ENCODE measurements at places on chromosomes 1 and 21. TPM values are rescaled to one million over a fixed set of nuclear protein-coding genes. Genes with fewer than 3 reads are reported as not detected.
A peak's percentile ranks its signal among the peaks of the same experiment; 100 is the strongest.

DNA sequence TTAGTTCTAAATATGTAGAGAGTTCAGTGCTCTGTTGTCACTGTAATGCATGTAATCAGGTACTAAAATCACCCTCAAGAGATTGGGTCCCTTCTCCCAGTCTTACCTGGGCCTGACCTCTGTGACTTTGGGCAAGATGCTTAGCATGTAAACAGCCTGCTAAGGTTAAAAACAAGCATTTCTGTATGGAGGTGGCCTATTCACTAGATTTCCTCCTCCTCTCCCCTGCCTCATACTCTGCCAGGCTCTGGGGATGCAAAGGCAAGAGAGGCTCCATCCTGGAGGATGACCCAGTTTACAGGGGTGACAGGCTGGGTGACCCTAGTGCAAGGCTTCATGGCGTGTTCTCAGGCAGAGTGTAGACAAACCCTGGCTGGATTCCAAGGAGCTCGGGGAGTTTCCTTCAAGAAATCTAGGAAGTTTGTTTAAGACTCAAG, 28.8 kb downstream of the VANGL2 start:
- H3K27me3 ChIP-seq = peaks cover 3% of the 10 kb centered on the region
- H3K4me1 ChIP-seq = no peaks in the 10 kb centered on the region
- no peak overlapping the region for H3K27ac ChIP-seq
- no peak for DNase-seq

DNA sequence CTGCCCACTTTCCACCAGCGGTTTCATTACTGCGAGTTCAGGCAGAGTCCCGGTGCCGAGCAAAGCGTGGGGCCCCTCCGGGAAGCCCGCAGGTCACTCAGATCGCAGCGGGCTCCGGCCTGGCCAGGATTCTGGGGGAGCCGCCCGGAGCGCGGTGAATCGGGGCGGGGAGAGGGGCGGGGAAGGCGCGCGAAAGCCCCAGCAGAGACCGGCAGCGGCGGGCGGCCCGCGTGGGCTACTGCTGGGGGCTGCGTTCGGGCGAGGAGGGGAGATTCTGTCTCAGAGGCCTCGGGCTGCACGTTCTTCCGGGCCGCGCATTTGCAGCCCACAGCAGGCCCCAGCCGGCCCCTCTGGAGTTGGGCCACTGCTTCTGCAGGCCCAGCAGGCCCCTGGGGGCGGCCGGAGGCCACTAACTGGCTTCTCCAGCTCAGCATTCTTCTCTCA, 64.7 kb downstream of the SCCPDH start:
- DNase-seq = no peak
- H3K27me3 ChIP-seq = no peaks in the 10 kb centered on the region
- peaks cover 15% of the 10 kb centered on the region for H3K4me1 ChIP-seq
- no peaks in the 10 kb centered on the region for H3K36me3 ChIP-seq
- peak overlapping the region; percentile 15 for H3K4me3 ChIP-seq
- H3K27ac ChIP-seq = no peak overlapping the region

The TRPM2 gene
- total RNA-seq = not detected

The SKI gene
- 80.3 TPM for total RNA-seq

GRCh38 chr1:1926886-1927660, 8.0 kb upstream of the TMEM52 start:
- H3K4me1 ChIP-seq = no peaks in the 10 kb centered on the region
- no peak overlapping the region for H3K4me3 ChIP-seq
- no peaks in the 10 kb centered on the region for H3K27me3 ChIP-seq
- no peak overlapping the region for H3K27ac ChIP-seq

DNA sequence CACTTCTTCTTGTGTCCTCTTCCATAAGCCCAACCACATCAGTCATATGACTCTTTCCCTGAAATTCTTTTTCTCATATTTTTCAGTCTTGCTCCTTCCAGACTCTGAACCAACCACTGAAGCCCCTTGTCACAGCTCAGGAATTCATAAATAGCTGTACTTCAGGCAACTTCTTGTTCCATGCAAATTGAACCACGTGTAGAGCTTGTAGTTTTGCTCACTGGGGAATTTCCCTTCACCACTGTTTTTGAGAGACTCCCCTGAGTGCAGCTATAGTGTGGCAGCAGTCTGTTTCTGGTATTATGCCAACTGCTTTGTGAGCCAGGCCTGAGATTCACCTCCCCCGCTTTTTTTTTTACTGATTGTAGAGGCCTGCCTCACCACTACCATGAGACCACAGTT, 150.3 kb upstream of the SPAG17 start:
- H3K4me3 ChIP-seq = no peak overlapping the region
- no peak overlapping the region for H3K27ac ChIP-seq
- no peak for DNase-seq
- no peaks in the 10 kb centered on the region for H3K27me3 ChIP-seq
- H3K36me3 ChIP-seq = no peaks in the 10 kb centered on the region

- no peak for DNase-seq
- no peak overlapping the region for H3K27ac ChIP-seq
- peaks cover 55% of the 10 kb centered on the region for H3K27me3 ChIP-seq
- H3K36me3 ChIP-seq = no peaks in the 10 kb centered on the region
- no peaks in the 10 kb centered on the region for H3K4me1 ChIP-seq
These were observed 2.5 kb downstream of the WNT3A start for GRCh38 chr1:228009116-228009827.

- no peak overlapping the region for H3K4me3 ChIP-seq
- no peak for DNase-seq
- peaks cover 22% of the 10 kb centered on the region for H3K4me1 ChIP-seq
- H3K27me3 ChIP-seq = no peaks in the 10 kb centered on the region
- H3K27ac ChIP-seq = no peak overlapping the region
- H3K36me3 ChIP-seq = no peaks in the 10 kb centered on the region
These were observed 47.6 kb downstream of the KIAA0319L start for GRCh38 chr1:35509558-35509957.

The S100A7A gene
- not detected for total RNA-seq

DNA sequence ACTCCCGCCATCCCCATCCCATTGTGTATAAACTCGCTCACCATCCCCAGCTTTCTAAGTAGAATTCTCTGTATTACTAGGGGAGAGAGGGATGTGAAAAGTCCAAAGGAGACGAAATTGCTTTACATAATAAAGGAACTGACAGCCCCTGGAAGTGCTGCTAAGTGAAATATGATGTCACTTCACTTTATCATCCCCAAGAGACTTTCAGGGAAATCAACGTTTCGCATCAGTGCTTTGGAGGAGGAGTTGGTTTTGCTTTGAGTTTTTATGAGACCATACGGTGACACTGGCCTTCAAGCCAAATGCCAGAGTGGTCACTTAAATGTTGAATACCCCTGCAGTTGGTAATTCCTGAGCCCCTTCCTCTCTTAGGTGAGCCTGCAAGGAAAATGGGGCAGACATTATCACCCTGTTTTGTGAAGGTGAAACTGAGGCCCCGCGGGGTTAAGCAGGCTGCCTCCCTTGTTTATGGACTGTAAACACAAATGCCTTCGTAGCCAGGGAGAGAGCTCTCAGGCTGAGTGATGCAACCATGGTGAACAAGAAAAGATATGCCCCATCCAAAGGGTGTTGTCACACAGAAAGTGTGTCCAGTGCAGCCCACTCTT, 58.4 kb upstream of the KAZN start:
- no peak overlapping the region for H3K4me3 ChIP-seq
- H3K27ac ChIP-seq = no peak overlapping the region
- H3K4me1 ChIP-seq = no peaks in the 10 kb centered on the region
- H3K36me3 ChIP-seq = no peaks in the 10 kb centered on the region
- H3K27me3 ChIP-seq = no peaks in the 10 kb centered on the region
- DNase-seq = no peak

- no peak overlapping the region for H3K27ac ChIP-seq
- DNase-seq = no peak
- H3K36me3 ChIP-seq = no peaks in the 10 kb centered on the region
- H3K4me1 ChIP-seq = no peaks in the 10 kb centered on the region
These were observed 60.0 kb upstream of the KIAA0040 start for GRCh38 chr1:175252561-175252960.

DNA sequence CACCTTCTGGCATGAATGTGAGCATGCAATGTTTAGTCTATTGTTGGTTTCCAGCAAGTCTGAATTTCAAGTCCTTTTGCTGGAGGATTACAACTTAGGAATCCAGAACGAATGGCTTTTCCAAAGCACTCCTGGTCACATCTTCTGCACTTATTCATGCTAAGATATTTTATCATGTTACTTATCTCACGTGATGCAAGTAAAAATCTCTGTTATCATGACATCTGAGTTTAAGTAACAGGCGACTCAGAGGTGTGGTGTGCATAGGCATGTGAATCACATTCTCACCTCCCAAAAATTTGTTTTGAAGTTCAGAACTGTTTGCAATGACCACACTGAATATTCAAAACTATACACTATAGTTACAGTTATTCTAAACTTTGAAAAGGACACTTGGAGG, 204.8 kb upstream of the FGGY start:
- H3K4me1 ChIP-seq = no peaks in the 10 kb centered on the region
- H3K4me3 ChIP-seq = no peak overlapping the region
- H3K27me3 ChIP-seq = no peaks in the 10 kb centered on the region
- no peak overlapping the region for H3K27ac ChIP-seq
- no peaks in the 10 kb centered on the region for H3K36me3 ChIP-seq
- DNase-seq = no peak

- H3K4me3 ChIP-seq = no peak overlapping the region
- no peaks in the 10 kb centered on the region for H3K36me3 ChIP-seq
- no peaks in the 10 kb centered on the region for H3K27me3 ChIP-seq
- peak; percentile 84 for DNase-seq
These were observed 28.6 kb upstream of the IFNGR2 start for GRCh38 chr21:33374450-33375096.

DNA sequence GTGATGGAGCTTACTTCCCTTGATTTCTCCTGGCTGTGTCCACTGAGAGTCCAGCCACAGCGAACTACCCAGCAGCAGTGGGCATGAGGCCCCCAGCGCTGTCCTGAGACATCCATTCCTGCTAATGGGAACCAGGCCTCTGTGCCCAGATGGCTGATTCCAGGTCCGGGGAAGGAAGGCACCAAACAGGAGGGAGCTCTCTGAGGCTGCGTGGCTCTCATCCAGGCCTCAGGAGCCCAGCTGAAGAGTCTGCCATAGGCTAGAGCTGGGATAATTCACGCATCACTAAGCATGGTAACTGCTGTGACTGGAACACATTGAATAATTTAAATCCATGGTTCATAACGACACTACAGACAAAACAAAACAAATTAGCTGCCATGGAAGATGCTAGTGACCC, 24.7 kb upstream of the LRRC47 start:
- no peak overlapping the region for H3K4me3 ChIP-seq
- no peaks in the 10 kb centered on the region for H3K4me1 ChIP-seq
- no peak overlapping the region for H3K27ac ChIP-seq

- no peak for DNase-seq
- no peak overlapping the region for H3K4me3 ChIP-seq
- H3K4me1 ChIP-seq = no peaks in the 10 kb centered on the region
These were observed 349.1 kb upstream of the FMN2 start for GRCh38 chr1:239742416-239743109.

DNA sequence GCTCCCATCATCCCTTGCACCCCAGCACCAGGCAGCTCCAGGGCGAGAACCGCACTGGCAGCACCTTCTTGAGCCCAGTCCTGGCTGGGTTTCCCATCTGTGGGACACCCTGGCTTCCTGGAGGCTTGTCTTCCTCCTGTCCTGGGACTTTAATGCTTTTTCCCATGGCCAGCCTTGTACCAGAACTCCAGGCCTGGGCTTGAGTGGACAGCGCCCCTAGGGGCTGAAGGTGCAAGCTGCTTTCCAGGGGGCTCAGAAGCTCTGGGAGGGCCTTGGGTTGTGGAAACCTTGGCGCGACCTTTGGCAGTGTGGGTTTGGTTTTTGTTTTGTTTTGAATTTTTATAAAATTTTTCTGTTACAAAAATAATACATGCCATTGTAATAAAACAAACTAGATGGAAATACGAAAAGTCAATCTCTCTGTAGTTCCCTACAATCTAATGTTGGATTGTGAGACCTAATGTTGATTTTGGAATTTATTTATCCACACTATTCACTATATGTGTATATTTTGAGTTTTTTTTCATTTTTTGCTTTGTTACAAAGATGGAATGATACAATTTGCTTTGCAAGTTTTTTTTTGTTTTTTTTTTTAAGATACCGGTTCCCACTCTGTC, 33.8 kb upstream of the RPL11 start:
- H3K4me3 ChIP-seq = no peak overlapping the region
- no peak overlapping the region for H3K27ac ChIP-seq
- no peaks in the 10 kb centered on the region for H3K4me1 ChIP-seq
- DNase-seq = peak; percentile 42
- no peaks in the 10 kb centered on the region for H3K36me3 ChIP-seq

The RHD gene
- total RNA-seq = not detected

DNA sequence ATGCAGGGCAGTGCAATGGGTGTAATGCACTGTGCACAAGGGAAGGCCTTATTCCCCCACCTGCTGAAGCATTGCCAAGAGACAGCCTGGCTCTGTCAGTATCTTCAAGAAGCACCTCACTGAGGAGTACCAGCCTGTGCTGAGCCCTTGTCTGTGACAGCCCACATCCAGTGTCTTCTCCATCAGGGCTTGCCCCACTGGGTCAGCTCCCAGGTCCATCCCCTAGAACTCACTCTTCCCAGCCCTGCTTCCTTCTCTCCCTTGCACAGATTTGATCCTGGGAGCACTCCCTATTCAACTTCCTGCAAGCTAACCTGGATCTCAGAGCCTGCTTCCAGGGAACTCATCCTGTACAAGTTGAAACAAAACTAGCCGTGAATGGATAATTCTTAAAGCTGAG, 33.6 kb upstream of the IFNGR2 start:
- H3K36me3 ChIP-seq = no peaks in the 10 kb centered on the region
- no peak for DNase-seq
- no peak overlapping the region for H3K4me3 ChIP-seq

- H3K4me1 ChIP-seq = no peaks in the 10 kb centered on the region
- no peak overlapping the region for H3K27ac ChIP-seq
- H3K27me3 ChIP-seq = peaks cover 4% of the 10 kb centered on the region
- no peak for DNase-seq
- no peaks in the 10 kb centered on the region for H3K36me3 ChIP-seq
These were observed 72.2 kb upstream of the LPGAT1 start for GRCh38 chr1:211902624-211903291.

- H3K27ac ChIP-seq = no peak overlapping the region
- DNase-seq = no peak
These were observed 7.5 kb downstream of the TRAPPC10 start for GRCh38 chr21:44019568-44019958.

The MIB2 gene
- total RNA-seq = 45.0 TPM

DNA sequence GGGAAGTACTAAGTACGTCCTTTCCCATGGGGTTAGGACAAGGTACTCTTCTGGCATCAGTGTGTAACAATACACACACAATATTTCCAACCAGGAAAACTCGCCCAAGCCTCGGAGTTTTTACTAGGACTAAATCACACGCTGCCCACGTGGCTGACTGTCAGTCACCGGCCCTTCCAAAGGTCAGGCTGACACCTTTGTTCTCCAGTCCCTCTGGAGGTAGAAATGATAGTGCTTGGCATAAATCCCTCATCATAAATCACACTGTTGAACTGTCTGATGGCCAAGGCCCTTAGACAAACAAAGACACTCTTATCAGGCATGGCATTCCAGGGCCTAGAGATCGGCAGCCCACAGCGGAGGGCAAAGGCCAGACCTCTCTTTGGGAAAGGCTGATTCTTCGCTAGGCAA, 16.9 kb upstream of the SLAMF9 start:
- DNase-seq = no peak
- H3K4me3 ChIP-seq = no peak overlapping the region
- H3K36me3 ChIP-seq = no peaks in the 10 kb centered on the region
- H3K27me3 ChIP-seq = peaks cover 21% of the 10 kb centered on the region

The LCE1C gene
- not detected for total RNA-seq

All from endothelial cell of umbilical vein (primary cell).